ENCODE measurements at places on chromosomes 2 and 18.
A peak's percentile ranks its signal among the peaks of the same experiment; 100 is the strongest.

- DNase-seq, result peak; percentile 86
Measured at GRCh38 chr2:20674974-20675679, 8.2 kb downstream of the GDF7 start.

- peak; percentile 50 for DNase-seq
Measured at GRCh38 chr2:223731503-223731902, 105.9 kb downstream of the AP1S3 start.

- DNase-seq, result no peak
Measured at GRCh38 chr2:180778291-180778690, 202.1 kb upstream of the UBE2E3 start.

DNA sequence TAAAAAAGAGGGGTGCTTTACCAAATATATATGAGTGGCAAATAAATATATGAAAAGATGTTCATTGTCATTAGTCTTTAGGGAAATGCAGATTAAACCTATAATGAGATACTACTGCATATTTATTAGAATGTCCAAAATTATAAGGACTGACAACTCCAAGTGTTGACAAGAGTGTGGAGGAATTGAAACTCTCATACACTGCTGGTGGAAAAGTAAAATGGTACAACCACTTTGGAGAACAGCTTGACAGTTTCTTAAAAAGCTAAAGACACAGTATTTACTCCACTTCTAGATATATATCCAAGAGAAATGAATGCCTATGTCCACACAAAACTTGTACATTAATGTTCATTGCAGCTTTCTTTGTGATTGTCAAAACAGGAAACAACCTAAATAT, 50.4 kb downstream of the PLEK start:
- DNase-seq, result no peak

- DNase-seq, result no peak
Measured at GRCh38 chr2:109298851-109299250, 169.8 kb downstream of the SH3RF3 start.

- DNase-seq, result no peak
Measured at GRCh38 chr2:381181-381580, 93.3 kb upstream of the ALKAL2 start.

- peak; percentile 67 for DNase-seq
Measured at GRCh38 chr2:186891185-186891621, 42.2 kb upstream of the ZSWIM2 start.

- no peak for DNase-seq
Measured at GRCh38 chr2:16105669-16106281, 165.4 kb downstream of the MYCN start.

DNA sequence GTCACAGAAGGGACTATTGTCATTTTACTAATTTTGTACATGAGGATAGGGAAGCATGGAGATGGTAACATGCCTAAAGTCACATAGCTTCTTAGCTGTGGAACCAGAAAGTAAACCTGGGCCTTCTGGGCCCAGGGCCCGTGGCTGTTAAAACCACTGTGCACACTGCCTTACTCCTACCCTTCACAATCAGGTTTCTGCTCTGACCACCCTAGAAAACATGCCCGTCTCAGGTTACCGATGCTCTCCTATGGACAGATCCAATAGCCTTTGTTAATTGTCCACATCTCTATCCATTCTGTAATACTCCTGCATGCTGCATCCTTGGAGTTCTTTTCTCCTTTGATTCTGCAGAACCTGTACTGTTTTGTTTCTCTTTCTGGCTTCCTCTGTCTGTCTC, 79.0 kb upstream of the TACR1 start:
- DNase-seq, result no peak

DNA sequence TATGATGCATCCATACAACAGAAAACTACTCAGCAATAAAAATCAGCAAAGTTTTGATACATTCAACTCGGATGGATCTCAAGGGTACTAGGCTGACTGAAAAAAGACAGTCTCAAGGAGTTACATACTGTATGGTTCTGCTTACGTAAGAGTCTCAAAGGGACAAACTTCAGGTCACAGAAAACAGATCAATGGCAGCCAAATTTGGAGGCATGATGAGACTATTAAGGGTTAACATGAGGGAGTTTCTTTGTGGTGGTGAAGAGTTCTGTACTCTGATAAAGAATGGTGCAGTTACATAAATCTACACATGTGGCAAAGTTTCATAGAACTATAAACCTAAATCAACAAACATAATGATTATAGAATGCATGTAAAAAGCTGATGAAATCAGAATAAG, 81.4 kb downstream of the COBLL1 start:
- DNase-seq, result no peak

GRCh38 chr2:152046940-152047339, 51.9 kb downstream of the CACNB4 start:
- DNase-seq, result no peak

- peak; percentile 38 for DNase-seq
Measured at GRCh38 chr18:22504251-22505030, 86.7 kb upstream of the CTAGE1 start.

DNA sequence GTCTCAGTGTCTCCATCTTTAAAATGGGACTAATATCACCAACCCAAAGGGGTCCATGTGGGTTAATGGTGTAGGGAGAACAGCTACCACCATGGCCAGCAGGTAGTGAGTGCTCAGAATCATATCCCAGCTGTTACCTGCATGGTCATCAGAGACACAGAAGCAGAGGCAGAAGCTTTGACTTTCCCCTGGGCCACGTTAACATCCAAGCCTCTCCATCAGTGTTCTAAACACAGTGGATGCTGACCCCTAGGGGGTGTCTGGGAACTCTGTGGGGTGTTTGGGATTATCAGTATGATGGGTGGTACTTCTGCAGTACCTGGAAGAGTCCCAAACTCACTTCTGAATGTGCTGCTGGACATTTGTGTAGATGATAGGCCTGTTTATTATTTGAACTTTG, 93.6 kb downstream of the GYPC start:
- DNase-seq, result peak; percentile 4

- peak; percentile 88 for DNase-seq
Measured at GRCh38 chr2:217471319-217471718, 531.5 kb downstream of the TNS1 start.

DNA sequence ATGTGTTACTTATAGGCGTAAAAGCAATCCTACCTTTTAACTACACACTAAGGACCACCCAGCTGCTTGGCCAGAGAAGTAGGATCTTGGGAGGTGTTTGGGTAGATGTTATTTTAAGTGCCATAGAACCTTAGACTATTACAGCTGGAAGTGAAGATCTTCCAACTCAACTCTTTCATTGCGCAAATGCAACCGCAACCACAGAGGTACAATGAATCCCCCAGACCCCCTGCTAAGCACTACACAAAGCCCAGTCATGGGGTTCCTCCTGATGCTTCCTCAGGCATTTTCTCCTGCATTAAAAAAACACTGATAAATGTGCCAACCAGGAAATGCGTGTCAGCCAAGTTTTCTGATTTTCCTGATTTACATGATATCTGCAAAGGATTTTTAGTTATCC, 246.0 kb downstream of the LRRTM1 start:
- no peak for DNase-seq

- DNase-seq, result peak; percentile 51
Measured at GRCh38 chr2:202635428-202636212, 851 bp downstream of the FAM117B start.

- DNase-seq, result no peak
Measured at GRCh38 chr18:22985250-22985649, 52.1 kb downstream of the RBBP8 start.

DNA sequence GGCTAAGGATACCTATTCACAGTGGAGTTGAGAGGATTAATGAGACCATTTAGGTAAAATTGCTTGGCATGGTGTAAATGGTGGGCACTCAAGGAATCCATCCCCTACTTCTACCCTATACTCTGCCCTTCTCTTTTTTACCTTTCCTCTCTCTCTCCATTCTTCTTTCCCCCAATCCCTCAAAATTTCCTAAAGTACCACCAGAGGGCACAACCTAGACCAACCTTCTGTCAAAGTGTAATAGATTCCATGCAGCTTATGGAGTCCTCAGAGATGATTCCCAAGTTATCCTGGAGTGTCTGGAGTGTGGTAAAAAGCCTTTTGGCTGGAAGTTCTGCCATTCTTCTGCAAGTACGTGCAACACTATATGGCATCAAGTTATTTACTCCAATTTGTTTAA, 33.0 kb upstream of the CCDC195 start:
- peak; percentile 13 for DNase-seq
